ENCODE measurements at places on chromosomes 7 and 10.

DNA sequence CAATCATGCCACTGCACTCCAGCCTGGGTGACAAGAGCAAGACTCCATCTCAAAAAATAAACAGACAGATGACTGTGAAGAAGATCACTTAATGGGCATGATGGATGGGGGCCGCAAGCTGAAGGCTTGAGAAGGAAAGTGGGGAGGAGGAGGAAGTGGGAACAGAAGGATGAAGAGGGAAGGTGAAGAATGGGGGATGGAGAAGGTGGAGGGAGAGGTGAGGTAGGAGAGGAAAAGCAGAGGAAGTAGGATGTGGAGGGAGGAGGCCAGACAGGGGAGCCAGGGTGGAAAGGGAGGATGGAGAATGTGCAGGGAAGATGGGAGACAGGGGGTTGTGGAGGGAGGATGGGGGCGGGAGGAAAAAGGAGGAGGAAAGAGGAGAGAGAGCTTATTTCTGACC is 68.8 kb downstream of the SVOPL start:
- no peak for DNase-seq

DNA sequence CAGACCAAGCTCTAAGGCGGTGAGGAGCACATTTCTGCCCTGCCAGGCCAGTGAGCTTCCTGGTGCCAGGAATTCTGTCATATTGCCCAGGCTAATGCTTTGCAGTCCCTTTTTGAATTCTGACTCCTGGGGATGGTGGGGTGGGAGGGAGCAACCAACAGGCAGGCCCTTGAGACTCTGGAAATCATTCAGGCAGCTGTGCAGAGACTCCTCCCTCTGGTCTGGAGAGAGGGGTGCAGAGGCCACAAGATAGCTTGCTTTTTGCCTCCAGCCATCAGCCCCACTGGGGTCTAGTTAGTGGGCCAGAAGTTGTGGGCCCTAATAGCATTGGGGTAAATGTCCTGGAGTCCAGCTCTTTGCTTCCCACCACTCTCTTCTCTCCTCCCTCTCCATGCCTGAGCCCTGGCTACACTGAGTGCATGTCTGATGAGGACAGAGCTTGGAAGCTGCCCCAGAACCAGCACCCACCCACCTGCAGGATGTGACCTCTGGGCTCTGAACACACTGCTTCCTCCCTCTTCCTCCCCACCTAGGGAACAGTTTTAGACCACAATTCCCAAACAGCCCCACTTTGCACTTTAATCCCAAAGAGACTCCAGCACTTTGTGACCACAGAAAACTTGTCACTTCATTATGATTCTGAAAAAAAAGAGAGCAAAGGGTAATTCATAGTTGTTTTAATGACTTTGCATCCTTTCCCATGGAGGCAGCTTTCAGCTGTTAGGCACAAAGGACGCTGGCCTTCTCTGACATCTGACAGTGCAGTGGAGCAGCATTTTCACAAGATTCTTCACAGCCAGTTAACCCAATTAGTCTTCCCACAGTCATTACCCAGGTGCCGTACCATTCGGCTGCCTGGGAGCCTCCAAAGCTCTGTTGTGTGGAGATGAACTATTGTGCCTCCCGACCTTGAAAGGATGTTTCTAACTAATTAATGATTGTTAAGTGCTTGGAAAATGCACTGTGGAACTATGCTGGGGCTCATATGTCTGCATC is 262.5 kb downstream of the TRIL start:
- no peak for DNase-seq

DNA sequence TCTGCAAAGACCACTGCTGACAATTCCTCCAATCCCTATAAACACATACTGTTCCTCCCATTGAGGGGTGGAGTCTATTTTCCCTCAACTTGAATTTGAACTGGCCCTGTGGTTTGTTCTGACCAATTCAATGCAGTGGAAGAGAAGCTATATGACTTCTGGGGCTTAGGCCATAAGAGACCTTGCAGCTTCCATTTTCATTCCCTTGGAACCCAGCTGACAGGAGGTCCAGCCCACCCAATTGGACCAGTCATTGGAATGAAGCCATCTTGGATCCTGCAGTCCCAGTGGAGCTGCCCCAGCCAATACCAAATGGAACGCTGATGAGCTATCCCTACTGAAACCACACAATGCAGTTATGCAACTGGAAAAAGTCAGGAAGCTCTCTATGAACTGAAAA is 8.9 kb upstream of the TMED4 start:
- DNase-seq, result no peak

DNA sequence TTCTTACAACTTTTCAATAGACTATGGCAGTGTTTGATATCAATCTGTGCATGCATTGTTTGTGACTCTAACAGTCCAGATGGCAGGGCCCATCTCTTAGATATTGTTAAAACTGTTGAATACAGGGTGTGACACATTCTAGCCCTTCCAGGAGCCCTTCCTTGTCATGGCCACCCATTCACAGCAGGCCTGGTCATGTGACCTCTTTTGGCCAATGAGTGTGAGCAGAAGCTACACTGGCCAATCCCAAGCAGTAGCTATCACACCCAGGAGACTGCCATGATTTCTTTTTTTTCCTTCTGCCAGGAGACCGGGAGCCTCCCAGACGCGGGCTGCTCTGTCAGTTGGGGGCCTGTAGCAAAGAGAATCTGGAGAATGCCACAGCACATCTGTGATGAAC is 655.4 kb upstream of the MKI67 start:
- DNase-seq, result no peak

DNA sequence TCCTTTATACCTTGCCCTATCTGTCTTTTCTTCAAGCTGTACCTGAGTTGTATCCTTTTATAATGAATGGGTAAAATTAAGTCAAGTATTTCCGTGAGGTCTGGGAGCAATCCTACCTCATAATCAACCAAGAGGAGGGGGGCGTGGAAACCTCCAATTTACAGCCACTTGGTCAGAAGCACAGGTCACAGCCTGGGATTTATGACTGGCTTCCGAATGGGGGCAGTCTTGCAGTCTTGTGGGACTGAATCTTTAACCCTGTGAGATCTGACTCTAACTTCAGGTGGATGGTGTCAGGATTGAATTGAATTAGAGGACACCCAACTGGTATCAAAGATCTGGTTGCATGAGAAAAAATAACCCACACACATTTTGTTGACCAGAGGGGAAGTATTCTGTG is 23.5 kb upstream of the KCNMA1 start:
- no peak for DNase-seq

- DNase-seq, result no peak
These were observed 26.5 kb upstream of the ZNF107 start for GRCh38 chr7:64639267-64640001.

- no peak for DNase-seq
These were observed 46.8 kb upstream of the C10orf120 start for GRCh38 chr10:122746408-122746807.

GRCh38 chr10:19623321-19623720 is 192.9 kb upstream of the PLXDC2 start:
- DNase-seq, result no peak

DNA sequence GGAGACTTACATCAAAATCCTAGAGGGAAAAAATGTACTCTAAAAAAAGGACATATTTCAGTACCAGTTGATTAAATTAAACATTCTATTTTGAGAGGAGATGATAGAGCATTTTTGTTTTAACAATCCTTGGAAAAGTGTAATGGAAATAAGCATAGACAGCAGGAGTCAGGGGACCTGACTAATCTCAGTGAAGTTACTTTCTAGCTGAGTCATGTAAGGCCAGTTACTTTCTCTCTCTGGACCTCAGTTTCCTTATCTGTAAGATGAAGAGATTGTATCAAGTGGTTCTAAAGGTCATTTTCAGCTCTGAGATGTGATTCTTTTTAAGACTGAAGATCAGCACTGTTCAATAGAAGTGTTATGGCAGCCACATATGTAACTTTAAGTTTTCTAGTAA is 44.1 kb downstream of the VTI1A start:
- DNase-seq, result no peak

GRCh38 chr7:91527460-91527859 is 263.2 kb downstream of the FZD1 start:
- no peak for DNase-seq

DNA sequence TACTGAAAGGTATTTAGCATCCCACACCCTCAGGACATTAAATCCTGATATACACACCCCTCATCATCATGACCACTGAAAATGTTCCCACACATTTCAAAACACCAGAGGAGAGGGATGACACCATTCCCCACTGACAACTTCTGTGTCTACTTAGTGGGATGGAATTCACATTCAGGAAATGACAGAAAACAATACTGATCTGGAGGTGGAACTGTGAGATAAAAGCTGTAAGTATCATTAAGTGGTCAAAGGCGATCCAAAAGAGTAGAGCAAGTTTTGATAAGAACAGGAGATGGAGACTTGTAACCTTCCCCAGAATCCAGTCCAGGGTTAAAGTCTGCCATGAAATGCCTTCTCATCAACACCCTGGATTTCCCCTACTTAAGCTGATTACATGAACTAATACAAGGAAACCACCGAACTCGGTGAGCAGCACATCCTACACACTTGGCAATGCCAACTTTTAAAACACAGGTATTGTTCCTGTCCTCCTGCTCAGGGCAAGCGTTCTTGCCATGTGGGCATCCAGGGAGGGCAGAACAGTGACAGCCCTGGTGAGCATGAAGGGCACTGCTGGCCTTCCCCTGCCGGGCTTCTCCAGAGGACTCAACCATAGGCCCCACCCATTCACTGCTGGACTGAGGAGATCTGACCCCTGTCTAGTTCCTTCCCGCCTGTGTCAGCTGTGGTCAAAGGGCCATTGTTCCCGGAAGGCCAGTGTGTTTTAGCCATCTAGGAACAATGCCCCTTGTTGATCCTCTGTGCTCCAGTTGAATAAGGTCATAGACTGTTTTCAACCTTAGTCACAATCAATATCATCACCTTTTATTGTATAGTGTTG is 85.0 kb downstream of the SGMS1 start:
- no peak for DNase-seq

- DNase-seq, result no peak
These were observed 1.1 kb upstream of the HPSE2 start for GRCh38 chr10:99236627-99237309.

DNA sequence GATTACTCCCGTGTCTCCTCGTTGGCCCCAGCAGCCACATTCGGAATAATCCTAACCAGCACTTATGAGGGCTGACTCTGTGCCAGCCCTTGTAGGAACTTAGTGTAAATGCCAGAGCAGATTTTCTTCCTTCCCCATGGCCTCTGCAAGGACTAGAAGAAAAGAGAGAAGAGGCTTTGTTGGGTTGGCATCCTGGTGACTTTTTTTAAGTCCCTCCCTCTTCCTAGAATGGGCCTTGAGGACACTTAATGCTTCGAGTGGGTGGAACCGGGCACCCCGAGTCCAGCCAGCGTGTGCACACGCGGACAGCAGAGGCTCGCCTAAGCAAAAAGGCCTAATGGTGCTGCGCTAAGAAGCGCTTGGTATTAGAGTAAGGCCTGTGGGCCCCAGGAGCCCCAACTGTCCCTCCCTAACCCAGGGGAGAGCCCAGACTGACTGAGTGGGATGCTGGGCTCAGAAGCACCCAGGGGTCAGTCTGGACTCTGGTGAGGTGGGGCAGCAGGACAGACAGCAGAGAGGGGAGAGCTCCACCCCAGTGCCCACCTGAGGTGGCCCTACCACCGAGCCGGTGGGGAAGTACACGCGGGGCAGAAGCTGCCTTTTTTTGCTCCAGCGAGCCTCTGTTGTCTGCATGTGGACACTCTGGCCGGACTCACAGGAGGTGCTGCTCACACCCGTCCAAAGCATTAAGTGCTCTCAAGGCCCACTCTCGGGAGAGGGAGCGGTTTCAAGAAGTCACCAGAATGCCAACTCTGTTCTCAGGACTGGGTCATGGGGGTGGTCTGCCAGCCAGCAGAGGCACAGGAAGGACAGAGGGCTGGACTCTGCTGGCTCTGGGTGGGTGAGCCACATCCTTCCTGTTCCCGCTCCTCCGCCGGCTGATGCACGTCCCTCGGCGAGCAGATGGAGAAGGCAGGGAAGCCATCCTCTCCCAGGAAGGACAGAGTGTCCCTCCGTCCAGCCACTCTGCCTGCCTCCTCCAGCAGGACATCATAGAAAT is 12.5 kb downstream of the ITPRIP start:
- DNase-seq, result no peak

DNA sequence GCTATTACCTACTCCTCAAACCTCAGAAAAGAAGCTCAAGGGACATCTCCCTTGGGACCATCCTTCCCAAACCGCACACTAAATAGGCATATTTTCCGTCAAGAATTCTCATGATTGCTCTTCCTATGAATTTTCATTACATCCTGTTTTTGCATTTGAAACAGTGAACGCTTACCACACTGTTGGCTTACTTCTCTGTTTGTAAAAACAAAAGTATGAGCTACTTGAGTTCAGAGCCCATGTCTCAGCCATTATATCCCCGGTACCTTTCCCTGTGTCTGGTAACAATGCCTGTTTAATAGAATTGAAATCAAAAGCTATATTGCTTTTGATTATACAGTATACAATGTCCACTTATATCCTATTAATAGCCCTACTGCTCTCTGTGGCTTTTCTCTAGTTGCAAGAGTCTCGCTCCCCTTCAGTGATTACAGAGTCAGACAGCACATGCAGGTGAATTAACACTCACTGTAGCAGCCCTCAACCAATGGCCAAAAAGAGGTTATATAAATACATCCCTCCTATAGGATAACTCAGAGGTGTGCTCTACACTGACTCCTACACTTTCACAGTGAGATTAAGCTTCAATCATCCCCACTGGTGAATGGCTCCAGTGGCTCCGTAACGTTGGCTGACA is 264.4 kb downstream of the SORCS1 start:
- DNase-seq, result no peak

GRCh38 chr10:32210306-32211045 is 136.5 kb downstream of the EPC1 start:
- no peak for DNase-seq

DNA sequence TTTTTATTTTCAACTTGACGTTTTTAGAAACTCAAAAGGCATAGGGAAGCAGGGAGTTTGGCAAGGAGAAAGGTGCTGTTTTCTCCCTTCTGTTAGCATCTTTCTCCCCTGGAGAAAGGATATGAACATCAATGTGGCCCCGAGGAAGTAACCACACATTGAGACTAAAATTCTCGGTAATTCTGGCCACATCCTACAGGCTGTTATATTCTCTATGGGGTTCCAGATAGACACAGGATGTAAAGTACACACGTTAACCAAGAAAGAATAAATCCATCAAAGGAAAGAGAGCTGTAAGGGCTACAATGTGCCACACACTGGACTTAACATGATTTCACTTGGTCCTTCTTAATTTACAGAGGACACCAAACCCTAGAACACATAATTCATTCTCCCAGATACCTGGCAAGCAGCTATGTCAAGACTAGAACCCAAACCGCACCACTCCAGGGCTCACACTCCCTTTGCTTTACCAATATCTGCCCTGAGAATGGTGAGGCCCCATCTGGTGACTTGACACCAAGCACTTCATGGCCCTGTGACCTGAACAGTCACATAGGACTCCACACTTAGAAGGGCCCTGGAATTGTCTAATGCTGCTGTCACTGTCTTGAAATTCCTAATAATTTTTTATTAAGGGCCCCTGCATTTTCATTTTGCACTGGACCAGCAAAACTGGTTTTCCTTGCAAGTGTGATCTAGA is 73.9 kb downstream of the PRLHR start:
- DNase-seq, result no peak

GRCh38 chr10:46539596-46540411 is 16.7 kb downstream of the GPRIN2 start:
- no peak for DNase-seq

All from activated T-cell treated with anti-CD3 and anti-CD28 coated beads for 24 hours (primary cell).